ENCODE measurements at places on chromosomes 5 and 9.

DNA sequence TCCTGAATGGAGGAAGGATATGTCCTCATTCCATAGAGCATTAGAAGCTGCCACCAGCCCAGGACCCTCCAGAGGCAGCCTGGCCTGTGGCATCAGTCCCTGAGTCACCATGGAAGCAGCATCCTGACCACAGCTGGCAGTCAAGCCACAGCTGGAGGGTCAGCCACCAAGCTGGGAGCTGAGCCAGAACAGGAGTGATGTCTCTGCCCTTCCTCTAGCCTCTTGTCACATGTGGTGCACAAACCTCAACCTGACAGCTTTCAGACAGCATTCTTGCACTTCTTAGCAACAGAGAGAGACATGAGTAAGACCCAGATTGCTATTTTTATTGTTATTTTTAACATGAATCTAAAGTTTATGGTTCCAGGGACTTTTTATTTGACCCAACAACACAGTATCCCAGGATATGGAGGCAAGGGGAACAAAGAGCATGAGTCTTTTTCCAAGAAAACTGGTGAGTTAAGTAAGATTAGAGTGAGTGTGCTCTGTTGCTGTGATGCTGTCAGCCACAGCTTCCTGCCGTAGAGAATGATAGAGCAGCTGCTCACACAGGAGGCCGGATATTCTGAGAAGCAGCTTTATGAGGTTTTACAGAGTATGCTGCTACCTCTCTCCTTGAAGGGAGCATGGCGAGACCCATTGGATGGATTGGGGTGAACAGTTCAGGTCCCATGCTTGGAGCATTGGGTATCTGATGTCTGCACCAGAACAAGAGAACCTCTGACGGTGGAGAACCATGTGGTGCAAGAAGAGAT lies 13.0 kb upstream of the CYFIP2 start:
- DNase-seq: no peak

- no peak for DNase-seq
These were observed 96.9 kb upstream of the HAPLN1 start for GRCh38 chr5:83817591-83817990.

- no peak for DNase-seq
These were observed 482.7 kb upstream of the MPDZ start for GRCh38 chr9:13762209-13762608.

- DNase-seq: no peak
These were observed 445.5 kb downstream of the GABRG2 start for GRCh38 chr5:162512935-162513565.

GRCh38 chr5:179176571-179177230 lies 116.5 kb downstream of the ZNF354C start:
- no peak for DNase-seq

DNA sequence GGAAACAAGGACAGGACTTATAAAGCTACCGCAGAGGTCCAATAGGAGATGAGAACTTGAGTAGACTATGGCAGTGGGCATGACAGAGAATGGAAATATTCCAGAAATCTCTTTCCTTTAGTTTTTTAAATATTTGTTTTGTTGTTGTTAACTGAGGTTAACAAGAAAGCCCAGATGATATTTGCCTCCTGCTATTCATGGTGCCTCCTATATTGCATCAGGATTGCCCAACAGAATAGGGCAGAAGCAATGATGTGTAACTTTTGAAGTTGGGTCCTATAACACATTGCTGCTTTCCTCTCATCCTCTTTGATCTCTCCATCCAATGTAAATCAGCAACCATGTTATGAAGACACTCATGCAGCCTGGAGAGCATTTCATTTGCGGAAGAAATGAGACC lies 42.8 kb downstream of the PDE4D start:
- no peak for DNase-seq

DNA sequence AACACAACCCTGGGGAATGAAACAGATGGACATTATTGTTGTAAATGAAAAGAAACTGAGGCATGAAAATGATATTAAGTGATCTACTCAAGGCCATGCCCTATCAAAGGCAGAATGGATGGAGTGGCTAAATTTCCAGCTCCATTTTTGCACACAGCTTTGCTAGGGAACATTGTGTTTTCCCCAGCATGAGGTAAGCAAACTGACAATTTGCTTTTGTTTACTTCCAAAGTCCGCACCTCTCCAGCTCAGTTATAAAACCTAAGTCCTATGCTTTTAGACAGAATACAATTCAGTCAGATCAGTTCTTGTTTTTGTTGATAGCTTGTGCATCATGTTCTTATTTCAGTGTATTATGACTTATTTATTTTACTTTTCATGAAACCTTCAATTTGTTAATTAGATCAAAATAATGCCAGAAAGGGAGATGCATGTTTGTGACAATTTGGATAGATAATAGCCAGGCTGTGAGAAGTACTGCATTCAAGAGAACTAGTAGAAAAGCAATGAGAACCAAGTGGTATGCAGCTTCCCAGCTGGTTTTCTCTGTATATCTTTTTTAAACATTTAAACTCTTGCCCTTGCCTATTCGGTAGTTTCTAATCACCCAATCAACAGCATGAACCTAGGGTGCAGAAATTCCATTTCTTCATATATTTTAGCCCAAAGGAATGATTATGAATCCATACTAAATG lies 380.8 kb downstream of the SPATA31D1 start:
- DNase-seq: no peak

DNA sequence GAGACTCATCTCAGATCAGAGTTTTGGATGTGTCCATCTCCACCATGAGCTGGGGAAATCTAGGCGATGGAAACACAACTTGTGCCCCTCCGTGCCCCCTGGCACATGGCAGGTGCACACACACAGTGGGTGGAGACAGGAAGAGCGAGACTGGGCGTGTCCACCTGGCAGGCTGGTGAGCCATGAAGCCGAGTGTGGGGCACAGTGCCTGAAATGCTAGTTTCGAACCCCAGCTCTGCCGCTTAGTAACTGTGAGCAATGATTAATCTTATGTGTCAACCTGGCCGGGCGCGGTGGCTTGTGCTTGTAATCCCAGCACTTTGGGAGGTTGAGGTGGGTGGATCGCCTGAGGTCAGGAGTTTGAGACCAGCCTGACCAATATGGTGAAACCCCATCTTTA lies 80.8 kb upstream of the RNU6ATAC start:
- no peak for DNase-seq

DNA sequence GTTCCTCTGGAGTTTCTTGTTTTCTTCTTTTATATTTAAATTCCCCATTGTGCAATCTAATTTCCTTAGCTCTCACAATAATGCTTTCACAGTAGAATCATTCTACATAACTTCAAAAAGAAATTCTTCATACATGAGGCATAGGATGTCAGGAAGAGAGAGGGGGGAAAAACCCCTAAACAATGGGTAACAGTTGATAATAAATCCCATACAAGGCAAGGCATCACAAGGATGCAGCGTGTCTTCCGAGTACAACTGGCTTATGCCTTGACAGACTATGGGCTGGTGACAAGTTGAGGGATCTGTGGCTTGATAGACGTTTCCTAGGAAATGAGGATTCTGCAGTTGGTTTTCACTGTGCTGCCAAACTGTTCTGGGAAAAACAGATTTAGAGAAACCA lies 247.4 kb downstream of the ARL15 start:
- no peak for DNase-seq

DNA sequence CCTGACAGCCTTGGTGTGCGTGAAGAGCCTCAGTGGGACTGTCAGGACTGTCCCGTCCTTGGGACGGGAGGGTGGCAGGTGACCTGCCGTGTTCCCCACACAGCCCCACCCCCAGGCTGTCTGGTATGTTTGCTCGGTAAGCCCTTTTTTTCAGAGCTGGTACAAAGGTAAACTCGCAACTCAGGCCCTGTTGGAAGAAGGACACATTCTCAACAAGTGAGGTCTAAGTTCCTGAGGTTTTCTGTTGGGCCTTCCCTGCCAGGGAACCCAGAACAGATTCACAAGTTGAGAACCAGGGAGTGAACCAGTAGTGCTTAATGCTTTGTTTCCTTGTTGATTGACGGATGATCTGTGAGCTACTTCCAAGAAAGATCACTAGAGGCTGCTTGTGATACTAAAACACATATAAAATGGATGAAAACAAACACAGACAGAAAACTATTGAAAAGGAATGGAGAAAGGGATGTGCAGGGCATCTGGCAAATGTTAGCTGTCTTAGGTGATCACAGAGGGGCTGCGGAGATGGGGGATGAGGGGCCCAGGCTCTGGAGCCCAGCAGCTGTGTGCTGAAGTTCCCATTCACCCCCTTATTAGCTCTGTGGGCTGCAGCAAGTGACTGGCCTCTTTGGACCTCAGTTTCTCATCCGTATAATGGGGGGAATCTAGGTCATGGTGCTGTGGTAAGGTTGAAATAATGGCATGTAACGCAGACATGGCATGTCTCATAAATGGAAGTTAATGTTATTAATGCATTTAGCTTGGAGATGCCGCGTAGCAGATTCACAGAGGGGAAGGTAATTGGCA lies 2.7 kb downstream of the NDST1 start:
- no peak for DNase-seq

GRCh38 chr9:98240475-98240874 lies 15.0 kb downstream of the TBC1D2 start:
- no peak for DNase-seq

GRCh38 chr5:136901-137300 lies 44.9 kb downstream of the PLEKHG4B start:
- DNase-seq: no peak

DNA sequence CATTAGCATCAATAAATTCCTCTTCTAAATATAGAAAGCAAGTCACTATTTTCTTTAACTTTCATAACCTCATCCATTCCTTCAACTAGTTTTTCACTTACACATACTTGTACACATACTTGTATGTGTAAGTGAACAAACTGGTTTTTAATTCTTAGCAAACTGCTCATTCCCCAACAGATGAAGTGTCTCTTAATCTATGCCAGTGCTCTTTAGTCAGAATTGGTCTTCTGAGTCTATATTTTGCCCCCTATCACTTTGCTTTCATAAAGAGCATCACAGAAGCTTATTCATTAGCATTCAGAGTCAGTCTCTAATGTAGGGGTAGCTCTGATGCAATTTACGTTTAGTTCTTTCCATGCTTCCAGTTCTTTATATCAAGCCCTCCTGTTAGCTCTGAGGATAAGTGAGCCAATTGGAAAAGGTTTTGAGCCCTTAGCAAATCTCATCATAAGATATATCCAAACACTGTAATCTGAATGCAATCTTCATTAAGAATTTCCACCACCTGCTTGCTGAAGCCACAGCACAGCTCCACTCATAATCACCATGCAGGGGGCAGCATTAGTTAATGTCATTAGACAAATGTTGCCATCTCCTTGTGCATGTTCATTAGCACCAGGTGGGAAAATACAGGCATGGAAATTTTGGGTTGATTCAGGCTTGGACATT lies 178.5 kb upstream of the SLC24A2 start:
- DNase-seq: no peak

- DNase-seq: no peak
These were observed 46.2 kb downstream of the MCTP1 start for GRCh38 chr5:95238560-95239325.

DNA sequence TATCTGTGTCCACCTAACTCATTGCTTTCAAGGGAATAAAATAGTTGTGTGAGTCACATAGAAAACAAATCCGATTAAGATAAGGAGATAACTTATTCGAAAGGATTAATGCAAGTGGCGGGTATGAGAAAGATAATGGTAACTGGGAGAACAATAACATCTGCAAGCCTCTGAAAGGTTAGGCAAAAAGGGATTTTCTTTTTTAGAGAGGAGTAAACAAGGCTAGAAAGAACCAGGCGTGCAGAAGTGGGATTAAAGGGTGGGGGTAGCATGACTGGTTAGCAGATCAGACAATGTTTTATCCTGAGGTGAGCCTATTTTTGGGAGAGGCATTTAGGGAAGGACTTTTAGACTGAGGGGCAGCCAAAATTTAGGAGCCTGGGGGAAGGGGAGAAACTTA lies 34.7 kb upstream of the JMY start:
- DNase-seq: no peak
